ENCODE measurements at places on chromosomes 16 and 17. TPM values are rescaled to one million over a fixed set of nuclear protein-coding genes. Genes with fewer than 3 reads are reported as not detected.

DNA sequence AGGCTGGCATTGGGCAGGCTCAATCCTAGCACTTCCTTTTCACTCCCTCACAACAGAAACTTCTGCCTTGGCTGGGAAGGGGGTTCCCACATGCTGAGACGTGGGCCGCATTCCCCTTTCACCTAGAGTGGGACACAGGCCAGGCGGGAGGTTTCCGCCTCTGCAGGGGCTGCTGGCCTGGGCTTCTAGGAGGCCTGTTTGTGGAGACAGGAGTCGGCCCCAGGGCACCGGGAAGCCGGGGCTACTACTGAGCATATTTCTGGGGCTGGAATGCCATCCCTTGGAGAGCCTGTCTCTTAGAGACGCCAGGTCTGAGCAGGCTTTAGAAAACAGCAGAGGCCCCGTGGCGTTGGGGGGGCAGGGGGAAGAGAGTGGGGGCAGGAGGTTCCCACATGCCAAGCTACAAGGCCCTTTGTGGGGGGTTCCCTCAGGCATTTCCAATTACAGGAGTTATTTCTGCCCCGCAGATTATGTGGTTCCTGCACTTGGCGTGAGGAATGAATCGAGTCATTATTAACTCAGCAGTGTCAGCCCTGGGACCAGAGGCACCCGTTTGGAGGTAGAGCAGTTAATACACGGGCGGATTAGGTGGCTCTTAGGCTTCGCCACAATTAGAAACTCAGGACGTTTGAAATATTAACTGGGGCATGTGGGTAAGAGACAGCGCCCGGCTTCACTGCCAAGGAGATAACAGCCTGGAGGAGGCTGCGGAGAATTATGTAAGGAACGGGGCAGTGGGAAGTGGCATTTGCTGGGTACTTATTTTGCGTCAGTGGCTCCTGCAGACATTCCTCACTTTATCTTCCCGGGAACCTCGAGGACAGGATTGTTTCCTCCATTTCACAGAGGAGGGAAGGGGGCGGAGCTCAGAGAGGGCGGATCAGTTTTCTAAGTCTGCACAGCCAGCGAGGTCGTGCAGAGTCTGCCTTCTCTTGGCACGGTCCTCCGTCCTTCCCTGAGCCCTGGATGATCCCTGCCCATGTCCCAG, 162.5 kb downstream of the MAF start:
- DNase-seq: no peak

- no peak for DNase-seq
These were observed 5.9 kb downstream of the MLLT6 start for GRCh38 chr17:38710985-38711384.

Gene HSD11B2
- polyA plus RNA-seq: 42.7 TPM

Gene PRR14
- polyA plus RNA-seq: 54.8 TPM

Gene NPIPB8
- 2.1 TPM for polyA plus RNA-seq

Gene AHSP
- polyA plus RNA-seq: 3.8 TPM

DNA sequence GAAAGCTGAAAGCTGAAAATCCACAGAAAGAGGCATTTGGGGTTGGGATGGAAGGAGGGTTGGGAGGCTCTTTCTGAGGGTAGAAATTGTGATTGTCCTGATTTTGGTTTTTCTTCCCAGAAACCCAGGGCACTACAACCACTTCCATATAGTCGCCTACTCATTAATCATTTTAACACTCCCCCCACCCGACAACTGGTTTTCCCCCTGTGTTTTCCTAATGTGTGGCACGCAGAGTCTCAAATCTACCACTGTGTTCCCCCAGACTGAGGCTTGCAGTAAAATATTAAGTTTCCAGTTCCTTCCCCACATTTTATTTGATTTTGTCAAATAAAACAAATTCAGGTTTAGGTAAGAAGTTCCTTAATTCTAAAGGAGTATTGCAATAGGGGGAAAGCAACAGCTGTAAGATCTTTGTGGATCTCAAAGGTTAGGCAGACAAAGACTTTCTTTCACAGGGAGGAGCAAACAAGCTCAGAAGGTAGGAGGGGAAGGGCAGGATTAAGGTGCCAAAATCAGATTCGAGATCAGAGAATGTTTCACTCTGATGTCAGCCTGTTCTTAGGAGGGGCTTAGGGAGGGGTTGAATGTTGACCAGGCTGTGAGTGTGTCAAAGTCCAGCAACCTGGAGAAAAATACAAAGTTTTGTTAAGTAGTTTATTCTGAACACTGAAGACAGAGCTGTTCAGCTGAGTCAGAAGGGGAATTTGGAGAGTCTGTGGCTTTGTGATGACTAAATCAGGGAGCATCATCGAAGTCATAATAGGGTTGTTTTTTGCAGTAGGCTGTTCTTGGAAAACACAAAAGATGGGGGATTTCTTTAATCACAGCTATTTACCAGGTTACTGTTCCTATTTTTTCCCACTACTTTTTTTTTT, 3.6 kb downstream of the ZNF267 start:
- no peak for DNase-seq

GRCh38 chr17:63963123-63963522, 9.6 kb downstream of the SCN4A start:
- DNase-seq: no peak

Gene CASKIN1
- polyA plus RNA-seq: 1.9 TPM

GRCh38 chr17:14118951-14119350, 49.6 kb downstream of the COX10 start:
- DNase-seq: no peak
